ENCODE measurements at places on chromosomes 1 and 21. TPM values are rescaled to one million over a fixed set of nuclear protein-coding genes. Genes with fewer than 3 reads are reported as not detected.
A peak's percentile ranks its signal among the peaks of the same experiment; 100 is the strongest.

Gene AGMAT
- not detected for total RNA-seq

Gene LRRC38
- total RNA-seq = not detected

Gene HHAT
- total RNA-seq = 0.13 TPM

Gene SLC16A4
- total RNA-seq = 0.07 TPM

Gene ADORA3
- not detected for total RNA-seq

GRCh38 chr1:87089070-87089736, 174.8 kb downstream of the HS2ST1 start:
- H3K36me3 ChIP-seq = peaks cover 23% of the 10 kb centered on the region
- H3K27ac ChIP-seq = no peak overlapping the region
- H3K27me3 ChIP-seq = no peaks in the 10 kb centered on the region
- 0 out of 3 replicates have a peak, but pooled peaks cover 4% of the 10 kb centered on the region for H3K4me1 ChIP-seq

DNA sequence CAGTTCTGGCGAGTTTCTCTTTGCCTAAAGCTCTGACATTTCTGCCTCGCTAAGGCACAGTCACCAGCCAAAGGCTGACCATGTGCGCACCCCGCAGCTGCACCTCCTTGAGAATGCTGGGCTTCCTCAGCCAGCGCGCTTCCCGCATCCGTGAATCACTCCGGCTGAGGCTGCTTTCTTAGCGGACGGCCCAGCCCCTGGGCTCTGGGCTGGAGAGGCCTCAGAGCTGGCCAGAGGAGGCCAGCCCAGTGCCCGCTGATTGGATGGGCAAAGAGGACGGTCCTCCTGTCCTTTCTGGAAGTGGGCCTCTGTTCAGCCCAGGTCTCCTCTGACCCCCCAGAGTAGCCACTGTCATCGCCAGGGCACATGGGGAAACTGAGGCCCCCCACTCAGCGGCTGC, 56.1 kb downstream of the PRDM16 start:
- H3K36me3 ChIP-seq = no peaks in the 10 kb centered on the region
- H3K4me3 ChIP-seq = no peak overlapping the region

- no peak overlapping the region for H3K4me3 ChIP-seq
- DNase-seq = no peak
Measured at GRCh38 chr1:33323663-33324477, 3.0 kb upstream of the A3GALT2 start.

GRCh38 chr1:29744684-29745490, 508.6 kb downstream of the PTPRU start:
- no peak for DNase-seq
- H3K4me3 ChIP-seq = no peak overlapping the region
- H3K4me1 ChIP-seq = no peaks in the 10 kb centered on the region
- no peaks in the 10 kb centered on the region for H3K27me3 ChIP-seq

GRCh38 chr1:118563981-118564951, 379.2 kb upstream of the SPAG17 start:
- no peaks in the 10 kb centered on the region for H3K36me3 ChIP-seq
- no peaks in the 10 kb centered on the region for H3K27me3 ChIP-seq
- H3K4me3 ChIP-seq = no peak overlapping the region
- no peak overlapping the region for H3K27ac ChIP-seq
- H3K4me1 ChIP-seq = no peaks in the 10 kb centered on the region

DNA sequence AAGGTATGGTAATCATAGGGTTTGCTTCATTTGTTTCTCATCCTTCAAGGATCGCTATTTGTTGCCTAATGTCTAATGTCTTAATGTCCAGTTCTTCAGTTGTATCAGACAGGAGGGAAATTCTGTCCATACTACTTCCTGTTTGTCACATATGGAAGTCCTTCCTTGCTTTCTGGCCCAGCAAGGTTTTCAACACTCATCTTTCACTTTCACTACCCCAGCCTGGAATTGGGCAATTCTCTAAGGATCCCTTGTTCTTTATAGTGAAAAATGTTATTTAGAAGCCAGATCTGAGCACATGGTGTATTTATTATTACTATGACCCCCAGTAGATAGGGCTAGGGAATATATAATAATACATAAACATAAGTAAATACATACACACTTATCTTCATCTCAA, 50.6 kb upstream of the SLC35A3 start:
- no peak overlapping the region for H3K4me3 ChIP-seq
- H3K36me3 ChIP-seq = peaks cover 21% of the 10 kb centered on the region
- no peaks in the 10 kb centered on the region for H3K27me3 ChIP-seq
- H3K27ac ChIP-seq = no peak overlapping the region
- no peaks in the 10 kb centered on the region for H3K4me1 ChIP-seq
- DNase-seq = no peak

DNA sequence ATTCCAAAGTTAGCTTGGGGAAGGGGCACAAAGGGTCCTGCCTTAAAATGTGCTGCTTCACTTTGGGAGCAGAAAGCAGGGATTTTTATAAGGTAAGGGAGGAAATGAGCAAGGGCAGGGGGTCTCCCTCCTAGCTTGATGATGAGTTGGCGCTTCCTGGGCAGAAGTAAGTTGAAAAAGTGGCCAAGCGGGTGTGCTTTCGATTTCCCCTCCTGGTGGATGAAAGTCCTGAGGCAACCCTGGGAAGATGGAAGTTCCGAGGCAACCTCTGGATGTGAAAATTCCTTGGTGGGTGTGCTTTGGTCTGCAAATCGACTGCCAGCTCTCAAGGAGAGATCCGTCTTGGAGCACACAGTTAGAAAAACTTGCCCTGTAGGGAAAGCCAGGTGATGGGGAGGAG, 41.7 kb upstream of the CD2 start:
- no peak overlapping the region for H3K27ac ChIP-seq
- H3K27me3 ChIP-seq = no peaks in the 10 kb centered on the region
- no peak overlapping the region for H3K4me3 ChIP-seq

DNA sequence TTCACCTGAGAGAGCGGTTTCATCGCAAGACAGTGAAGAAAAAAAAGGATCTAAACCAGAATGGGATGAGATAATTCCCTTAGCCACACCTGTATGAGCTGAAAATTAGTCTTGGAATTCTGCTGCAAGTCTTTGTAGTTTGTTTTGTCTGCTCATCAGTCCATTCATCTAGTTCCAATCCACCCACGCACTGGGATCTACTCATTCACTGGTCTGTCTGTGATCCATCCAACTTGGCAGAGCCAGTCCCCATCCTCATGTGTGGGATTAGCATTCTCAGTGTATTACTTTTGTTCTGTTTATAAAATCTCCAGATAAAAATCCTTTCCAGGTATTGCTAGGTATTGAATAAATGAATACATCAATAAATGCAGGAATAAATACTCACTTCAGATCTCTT, 266.5 kb upstream of the USP24 start:
- H3K27me3 ChIP-seq = no peaks in the 10 kb centered on the region
- no peak for DNase-seq
- H3K36me3 ChIP-seq = no peaks in the 10 kb centered on the region
- H3K4me3 ChIP-seq = no peak overlapping the region
- H3K4me1 ChIP-seq = no peaks in the 10 kb centered on the region
- no peak overlapping the region for H3K27ac ChIP-seq

DNA sequence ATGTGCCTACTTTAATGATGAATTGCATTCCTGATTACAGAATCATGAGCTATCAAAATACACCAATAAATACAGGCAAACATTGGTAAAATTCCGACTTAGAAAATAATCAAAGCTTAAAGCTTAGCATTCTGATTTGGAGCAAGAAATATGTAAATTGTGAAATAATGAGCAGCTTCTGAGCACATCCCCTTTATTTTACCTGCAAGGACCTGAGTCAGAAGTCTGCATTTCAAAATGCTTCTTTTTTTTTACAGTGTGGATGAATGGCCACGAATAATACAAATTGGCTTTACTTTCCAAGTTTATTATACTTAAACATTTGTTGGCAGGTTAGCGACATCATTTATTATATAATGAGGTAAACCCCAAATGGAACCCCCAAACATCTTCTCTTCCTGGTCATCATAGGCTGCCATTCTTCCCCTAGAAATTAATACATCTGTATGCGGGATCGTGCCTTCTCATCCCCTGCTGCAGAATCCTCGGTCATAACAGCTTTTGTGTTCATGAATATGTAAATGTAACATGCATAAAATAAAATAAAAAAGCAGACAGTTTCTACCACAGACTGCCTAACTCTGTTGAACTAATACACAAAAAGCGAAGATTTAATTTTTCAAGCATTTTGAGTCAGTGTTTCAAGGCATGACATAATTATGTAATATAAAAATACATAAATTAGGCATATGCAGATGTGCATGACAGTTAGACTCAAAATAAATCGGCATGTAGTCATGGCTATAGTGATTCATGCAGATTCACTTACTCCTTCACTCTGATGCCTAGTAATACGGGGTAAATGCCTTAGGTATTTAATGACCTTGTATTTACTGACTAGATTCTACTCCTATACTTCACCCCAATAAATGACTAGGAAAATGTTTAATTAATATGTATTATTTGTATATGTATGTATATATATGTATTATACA, 339.7 kb downstream of the USP25 start:
- no peaks in the 10 kb centered on the region for H3K36me3 ChIP-seq
- H3K4me1 ChIP-seq = no peaks in the 10 kb centered on the region

- peaks cover 4% of the 10 kb centered on the region for H3K27me3 ChIP-seq
- no peaks in the 10 kb centered on the region for H3K4me1 ChIP-seq
- no peaks in the 10 kb centered on the region for H3K36me3 ChIP-seq
- no peak overlapping the region for H3K4me3 ChIP-seq
- DNase-seq = no peak
Measured at GRCh38 chr1:94083681-94084080, 37.3 kb downstream of the ABCA4 start.

GRCh38 chr1:94068999-94069918, 51.7 kb downstream of the ABCA4 start:
- no peaks in the 10 kb centered on the region for H3K36me3 ChIP-seq
- H3K27ac ChIP-seq = no peak overlapping the region
- peaks cover 3% of the 10 kb centered on the region for H3K27me3 ChIP-seq
- no peak for DNase-seq
- H3K4me1 ChIP-seq = no peaks in the 10 kb centered on the region

GRCh38 chr1:205245096-205245495, 17.4 kb downstream of the TMCC2 start:
- peaks cover 22% of the 10 kb centered on the region for H3K27me3 ChIP-seq
- no peak overlapping the region for H3K27ac ChIP-seq

GRCh38 chr1:160004001-160004400, 27.8 kb downstream of the PIGM start:
- H3K36me3 ChIP-seq = no peaks in the 10 kb centered on the region
- no peaks in the 10 kb centered on the region for H3K4me1 ChIP-seq
- H3K27ac ChIP-seq = no peak overlapping the region
- no peak overlapping the region for H3K4me3 ChIP-seq
- DNase-seq = no peak
- H3K27me3 ChIP-seq = no peaks in the 10 kb centered on the region

GRCh38 chr1:17606826-17607440, 67.4 kb downstream of the ARHGEF10L start:
- H3K27ac ChIP-seq = no peak overlapping the region
- no peaks in the 10 kb centered on the region for H3K4me1 ChIP-seq
- no peak overlapping the region for H3K4me3 ChIP-seq

DNA sequence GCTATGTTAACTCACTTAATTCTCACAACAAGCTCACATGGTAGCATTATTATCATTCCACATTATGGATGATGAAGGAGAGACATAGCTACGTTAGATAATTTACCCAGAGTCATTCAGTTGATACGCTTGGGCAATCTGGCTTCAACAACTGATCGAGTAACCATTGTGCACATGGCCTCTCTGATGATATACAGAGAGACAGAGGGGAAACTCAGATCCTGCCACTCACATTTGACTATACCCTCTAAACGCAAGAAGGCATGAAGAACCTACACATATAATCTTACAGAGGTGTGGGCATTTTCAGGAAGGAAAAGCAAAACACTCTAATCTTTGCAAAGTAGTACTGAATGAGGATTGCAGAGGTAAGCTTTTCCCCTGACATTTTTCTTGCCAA, 360.1 kb downstream of the BARHL2 start:
- H3K4me1 ChIP-seq = no peaks in the 10 kb centered on the region
- no peaks in the 10 kb centered on the region for H3K27me3 ChIP-seq
- DNase-seq = no peak
- H3K27ac ChIP-seq = no peak overlapping the region

- H3K4me3 ChIP-seq = no peak overlapping the region
- H3K36me3 ChIP-seq = no peaks in the 10 kb centered on the region
- H3K4me1 ChIP-seq = no peaks in the 10 kb centered on the region
- DNase-seq = no peak
Measured at GRCh38 chr1:209326831-209327230, 256.7 kb upstream of the CAMK1G start.

- DNase-seq = no peak
- H3K4me3 ChIP-seq = no peak overlapping the region
- no peaks in the 10 kb centered on the region for H3K4me1 ChIP-seq
- H3K27me3 ChIP-seq = no peaks in the 10 kb centered on the region
- no peaks in the 10 kb centered on the region for H3K36me3 ChIP-seq
Measured at GRCh38 chr1:56255516-56256152, 323.7 kb downstream of the PLPP3 start.

- H3K27me3 ChIP-seq = peaks cover 70% of the 10 kb centered on the region
- H3K36me3 ChIP-seq = no peaks in the 10 kb centered on the region
- no peak for DNase-seq
- H3K4me1 ChIP-seq = peaks cover 7% of the 10 kb centered on the region
- no peak overlapping the region for H3K4me3 ChIP-seq
- no peak overlapping the region for H3K27ac ChIP-seq
Measured at GRCh38 chr21:42363312-42363711, 3.0 kb downstream of the TFF1 start.

GRCh38 chr1:159980076-159980475, 26.0 kb upstream of the SLAMF9 start:
- H3K27me3 ChIP-seq = peaks cover 44% of the 10 kb centered on the region
- no peak overlapping the region for H3K4me3 ChIP-seq
- no peak overlapping the region for H3K27ac ChIP-seq
- H3K4me1 ChIP-seq = no peaks in the 10 kb centered on the region
- DNase-seq = no peak

DNA sequence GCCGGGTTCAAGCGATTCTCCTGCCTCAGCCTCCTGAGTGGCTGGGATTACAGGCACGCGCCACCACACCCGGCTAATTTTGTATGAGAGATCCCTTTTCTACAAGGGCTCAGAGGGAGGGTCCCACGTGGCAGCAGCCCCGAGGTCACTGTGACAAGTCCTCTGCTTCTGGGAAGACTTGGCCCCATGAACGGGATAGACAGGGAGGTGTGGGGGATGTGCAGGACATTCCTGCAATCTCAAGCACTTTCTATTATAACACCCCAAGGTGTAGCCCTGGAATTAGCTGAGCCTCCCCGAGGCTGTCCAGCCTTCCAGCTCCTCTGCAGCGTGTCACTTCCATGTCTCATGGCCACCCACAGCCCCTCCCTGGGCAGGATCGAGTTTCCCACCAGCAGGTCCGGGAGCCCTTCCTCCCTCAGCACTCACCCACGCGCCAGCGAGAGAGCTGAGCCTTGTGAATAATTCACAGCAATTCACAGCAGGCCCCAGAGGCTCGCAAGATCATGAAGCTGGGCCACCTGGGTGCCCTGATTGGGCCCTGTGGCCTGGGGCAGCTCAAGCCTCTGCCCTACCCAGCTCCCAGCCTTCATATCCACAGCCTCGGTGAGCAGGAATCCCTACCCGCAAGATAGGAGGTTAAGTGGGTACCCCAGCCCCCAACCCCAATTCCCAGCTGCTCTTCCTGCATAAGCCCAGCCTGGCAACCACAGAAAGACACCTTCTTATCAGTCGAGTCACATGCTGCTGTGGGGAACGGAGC, 22.8 kb upstream of the RNU1-4 start:
- peak; percentile 23 for DNase-seq
- no peak overlapping the region for H3K27ac ChIP-seq
- H3K4me1 ChIP-seq = peaks cover 39% of the 10 kb centered on the region
- no peak overlapping the region for H3K4me3 ChIP-seq
- H3K36me3 ChIP-seq = no peaks in the 10 kb centered on the region

Measured in K562 (cell line).